T-helper 9 cell (primary cell): ENCODE measurements at places on chromosomes 1 and 21.

DNA sequence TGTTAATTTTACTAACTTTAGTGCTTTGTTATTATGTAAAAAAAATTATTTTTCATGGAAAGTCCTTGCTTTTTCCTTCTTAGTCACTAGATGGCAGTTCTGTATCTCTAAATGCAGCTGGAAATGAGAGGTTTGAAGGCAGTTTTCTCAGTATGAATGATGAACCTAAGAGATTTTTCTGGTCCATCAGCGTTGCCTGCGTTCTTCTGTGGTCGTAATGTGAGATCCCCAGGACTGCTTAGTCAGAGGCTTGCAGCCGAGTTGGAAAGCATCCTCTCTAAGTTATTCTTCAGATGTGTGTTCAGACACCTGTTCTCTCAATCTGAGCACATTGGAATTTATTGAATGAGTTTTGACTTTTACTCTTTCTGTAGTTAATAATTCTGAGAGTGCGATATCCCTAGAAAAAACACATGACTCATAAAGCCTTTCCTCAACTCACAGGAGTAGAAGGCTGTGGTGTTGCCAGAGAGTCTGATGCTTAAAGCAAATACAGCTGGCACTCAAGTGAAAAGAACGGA, 99.3 kb downstream of the FMN2 start:
- no peak for DNase-seq

DNA sequence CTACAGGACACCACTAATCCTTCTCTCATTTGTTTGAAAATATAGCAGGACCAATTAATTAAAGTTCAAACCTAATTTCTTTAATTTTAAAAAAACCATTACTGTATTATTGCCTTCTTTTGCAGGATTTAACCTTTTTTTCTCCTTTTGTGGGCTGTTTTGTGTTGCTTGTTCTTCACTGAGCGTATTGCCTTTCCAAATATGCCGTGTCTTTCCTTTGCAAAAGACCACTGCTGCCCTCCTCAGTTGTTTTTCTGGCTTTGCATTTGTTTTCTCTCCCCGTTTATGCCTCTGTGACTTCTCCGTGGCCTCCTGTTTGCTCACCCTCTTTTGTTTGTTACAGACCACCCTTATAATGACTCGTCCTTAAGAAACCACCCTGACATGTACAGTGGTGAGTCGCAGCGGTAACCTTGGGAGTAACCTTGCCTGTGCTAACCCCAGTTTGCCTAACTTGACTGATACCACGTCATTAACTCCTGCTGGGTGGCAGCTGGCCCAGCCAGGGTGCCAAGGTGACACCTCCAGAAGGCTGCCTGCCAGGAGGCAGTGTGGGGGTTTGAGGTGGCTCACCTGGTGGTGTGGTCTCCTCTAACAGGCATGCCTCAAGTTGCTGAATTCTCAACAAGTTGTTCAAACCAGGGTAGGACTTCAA, 81.1 kb upstream of the CNTN2 start:
- DNase-seq: no peak

GRCh38 chr1:164977561-164977960, 379.0 kb downstream of the LMX1A start:
- no peak for DNase-seq

- DNase-seq: no peak
Observed at GRCh38 chr1:2276803-2277580, 48.9 kb downstream of the SKI start.

- no peak for DNase-seq
Observed at GRCh38 chr1:2778220-2778592, 23.3 kb downstream of the TTC34 start.

DNA sequence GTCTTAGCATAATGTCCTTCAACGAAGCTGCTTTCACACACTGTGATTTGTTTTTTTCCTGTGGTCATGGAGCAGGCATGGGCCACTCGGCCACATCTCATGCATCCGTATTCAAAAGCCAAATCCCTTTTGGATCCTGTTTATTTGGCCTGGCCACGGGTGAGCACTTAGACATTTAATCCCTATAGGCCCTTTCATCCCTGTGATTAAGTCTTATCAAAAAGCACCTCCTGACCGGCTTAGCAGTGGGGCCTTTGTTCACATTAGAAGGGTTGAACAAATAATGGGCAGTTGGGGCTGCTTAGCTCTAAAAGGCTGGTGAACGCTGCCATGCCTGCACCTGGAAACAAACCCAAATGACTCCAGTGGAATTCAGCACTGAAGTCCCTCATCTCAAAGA, 2.0 kb downstream of the KCNE2 start:
- DNase-seq: no peak
